ENCODE measurements at places on chromosomes 12 and 14. TPM values are rescaled to one million over a fixed set of nuclear protein-coding genes. Genes with fewer than 3 reads are reported as not detected.

KCNK10 gene
- not detected for total RNA-seq

ARMH4 gene
- total RNA-seq, result 0.49 TPM

SLC39A9 gene
- 40.3 TPM for total RNA-seq

LHX5 gene
- 0.07 TPM for total RNA-seq

RNASE13 gene
- total RNA-seq, result not detected

SIX6 gene
- not detected for total RNA-seq

RD3L gene
- total RNA-seq, result not detected

AICDA gene
- 0.13 TPM for total RNA-seq

HOXC4 gene
- total RNA-seq, result 1.9 TPM

STYK1 gene
- 0.30 TPM for total RNA-seq

KRT71 gene
- total RNA-seq, result not detected

TAS2R50 gene
- total RNA-seq, result not detected

FIGNL2 gene
- total RNA-seq, result 0.25 TPM

MDP1 gene
- total RNA-seq, result 30.7 TPM

PLXNC1 gene
- total RNA-seq, result 0.09 TPM

GUCY2C gene
- total RNA-seq, result not detected

PLA2G1B gene
- total RNA-seq, result not detected

CDKN3 gene
- 79.0 TPM for total RNA-seq

OR8S1 gene
- total RNA-seq, result not detected

APOF gene
- not detected for total RNA-seq

KLRC2 gene
- 1.7 TPM for total RNA-seq

ESRRB gene
- total RNA-seq, result 0.26 TPM

GLS2 gene
- 0.27 TPM for total RNA-seq

NEUROD4 gene
- total RNA-seq, result not detected

P2RX2 gene
- total RNA-seq, result not detected

HECTD4 gene
- total RNA-seq, result 12.7 TPM

NCOR2 gene
- total RNA-seq, result 180 TPM

KRT3 gene
- 0.08 TPM for total RNA-seq

Measured in A549 treated with GW870086 at 1 μM for 4 hours (cell line).